ENCODE measurements at places on chromosomes 3 and 15.

DNA sequence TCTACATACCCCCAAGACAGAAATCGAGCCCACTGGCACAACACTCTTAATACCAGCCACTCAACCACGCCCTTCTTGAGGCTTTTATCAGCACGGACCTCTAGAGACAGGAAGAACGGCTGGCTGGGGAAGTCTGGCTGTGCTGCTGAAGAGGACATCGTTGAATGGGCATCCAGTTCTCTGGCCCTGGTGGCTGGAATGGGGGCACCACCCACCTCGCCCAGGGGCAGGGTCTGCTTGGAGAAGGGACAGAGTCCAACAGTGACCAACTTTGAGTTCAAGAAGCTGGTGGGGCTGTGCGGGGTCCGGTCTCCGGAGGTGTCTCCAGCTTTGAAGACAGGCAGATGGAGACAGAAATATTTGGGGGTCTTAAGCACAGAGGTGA, 77.5 kb downstream of the ATP10A start:
- DNase-seq, result no peak

DNA sequence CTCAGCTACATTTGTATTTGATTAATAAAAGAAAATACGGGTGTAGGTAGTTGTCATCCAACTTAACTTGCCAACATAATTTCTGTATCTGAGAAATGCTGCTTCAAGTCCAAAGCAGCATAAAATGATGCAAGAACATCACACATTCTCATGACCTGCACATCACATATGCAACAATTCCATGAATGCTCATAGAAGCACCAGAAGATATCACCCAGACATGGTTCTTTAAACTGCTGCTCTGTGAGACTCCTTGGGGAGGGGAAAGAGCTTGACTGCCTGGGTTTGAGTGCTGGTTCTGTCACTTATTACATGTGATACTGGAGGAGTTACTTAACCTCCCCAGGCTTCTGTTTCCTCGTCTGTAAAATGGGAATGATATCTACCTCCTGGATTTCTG, 39.4 kb downstream of the CHST14 start:
- DNase-seq, result no peak

GRCh38 chr3:145639003-145639606, 521.9 kb downstream of the PLOD2 start:
- no peak for DNase-seq

- no peak for DNase-seq
Observed at GRCh38 chr3:188584958-188585689, 431.2 kb downstream of the LPP start.

- no peak for DNase-seq
Observed at GRCh38 chr15:84812842-84813241, 4.3 kb upstream of the ALPK3 start.

DNA sequence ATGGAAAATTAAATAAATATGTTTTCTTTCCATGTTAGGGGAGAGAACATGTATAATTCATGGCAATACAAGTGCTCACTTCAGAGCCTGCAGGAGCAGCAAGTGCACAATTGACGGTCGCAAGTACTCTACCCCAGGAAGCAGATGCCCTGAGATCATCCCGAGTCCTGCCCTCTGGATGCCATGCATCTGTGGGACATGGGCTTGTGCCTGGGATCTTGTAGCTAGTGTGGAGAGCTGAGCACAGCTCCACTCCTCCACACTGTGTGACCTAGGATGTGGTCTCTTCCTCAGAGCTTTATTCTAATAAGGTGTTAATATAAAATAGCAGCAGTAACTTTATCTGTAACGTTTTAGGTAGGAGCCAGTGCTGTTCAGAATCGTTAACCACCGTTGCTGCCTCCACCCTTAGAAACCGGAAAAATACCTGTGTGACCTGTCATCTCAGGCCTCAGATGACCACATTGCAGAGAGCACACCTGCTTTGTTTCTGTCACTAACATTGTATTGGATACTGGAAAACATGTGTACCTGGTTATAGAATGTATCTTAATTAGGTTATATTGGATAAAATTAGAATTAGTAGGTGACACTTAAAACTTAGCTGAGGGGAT, 105.0 kb upstream of the GOLGA6L6 start:
- no peak for DNase-seq

GRCh38 chr3:107543666-107544065, 20.9 kb downstream of the BBX start:
- DNase-seq, result no peak

DNA sequence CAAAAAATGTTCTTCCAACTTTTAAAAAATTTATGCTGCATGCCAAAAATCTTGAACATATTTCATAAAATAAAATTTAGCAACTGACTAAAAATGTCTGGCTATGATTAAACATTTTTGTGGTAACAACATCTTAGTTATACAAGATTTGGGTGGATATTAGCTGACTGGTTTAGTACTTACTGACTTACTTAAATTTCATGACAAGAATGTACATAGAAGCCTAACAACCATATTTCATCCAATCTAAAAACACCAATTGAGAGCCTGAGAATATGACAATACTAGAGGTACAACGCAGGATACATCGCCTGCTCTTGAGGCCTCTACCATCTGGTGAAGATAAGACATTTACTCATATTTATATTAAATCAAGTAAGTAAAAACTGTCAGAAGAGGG, 34.6 kb downstream of the GNB4 start:
- no peak for DNase-seq

DNA sequence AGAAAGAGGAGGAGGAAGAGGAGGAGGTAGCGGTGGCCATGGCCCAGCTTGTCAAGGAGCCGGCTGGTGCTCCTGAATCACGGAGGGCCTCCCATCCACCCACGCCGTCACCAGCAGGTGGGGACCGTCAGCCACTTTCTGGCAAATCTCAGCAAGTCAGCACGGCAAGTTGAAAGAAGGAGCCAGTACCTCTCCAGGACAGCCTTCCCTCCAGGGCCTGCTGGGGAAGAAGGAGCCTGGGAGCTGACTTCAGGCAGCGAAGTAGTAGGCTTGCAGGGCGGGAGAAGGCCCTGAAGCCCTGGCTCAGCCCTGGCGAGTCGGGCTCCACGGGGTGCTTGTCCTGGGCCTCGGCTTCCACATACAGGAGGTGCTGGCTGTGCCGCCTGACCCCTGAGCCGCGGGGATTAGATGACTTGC, 99.2 kb upstream of the TRPM1 start:
- no peak for DNase-seq

GRCh38 chr3:126149960-126150515, 30.3 kb downstream of the ALDH1L1 start:
- DNase-seq, result no peak

DNA sequence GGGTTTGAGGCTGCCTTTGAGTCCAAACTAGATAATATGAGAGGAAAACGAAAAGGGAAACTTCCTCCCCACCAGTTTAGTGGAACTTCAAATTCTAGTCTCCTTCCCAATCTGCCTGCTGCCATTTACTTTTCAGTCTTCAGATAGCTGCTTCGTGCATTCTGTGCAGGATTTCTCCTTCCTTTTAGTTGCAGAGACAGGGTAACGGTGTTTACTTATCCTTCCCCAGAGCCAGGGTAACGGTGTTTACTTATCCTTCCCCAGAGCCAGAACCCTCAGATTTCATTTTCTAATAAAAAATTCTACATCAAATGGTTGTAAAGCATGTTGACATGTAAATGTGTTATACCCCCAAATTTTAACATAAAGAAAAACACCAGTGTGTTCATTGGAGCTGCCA, 282.6 kb downstream of the VPS13C start:
- no peak for DNase-seq
